ENCODE measurements at places on chromosomes 16 and 17.

- DNase-seq, result peak; percentile 35
These were observed 46.9 kb downstream of the IRX6 start for GRCh38 chr16:55370762-55371482.

- peak; percentile 86 for DNase-seq
These were observed 30.6 kb upstream of the MMD start for GRCh38 chr17:55452139-55452790.

DNA sequence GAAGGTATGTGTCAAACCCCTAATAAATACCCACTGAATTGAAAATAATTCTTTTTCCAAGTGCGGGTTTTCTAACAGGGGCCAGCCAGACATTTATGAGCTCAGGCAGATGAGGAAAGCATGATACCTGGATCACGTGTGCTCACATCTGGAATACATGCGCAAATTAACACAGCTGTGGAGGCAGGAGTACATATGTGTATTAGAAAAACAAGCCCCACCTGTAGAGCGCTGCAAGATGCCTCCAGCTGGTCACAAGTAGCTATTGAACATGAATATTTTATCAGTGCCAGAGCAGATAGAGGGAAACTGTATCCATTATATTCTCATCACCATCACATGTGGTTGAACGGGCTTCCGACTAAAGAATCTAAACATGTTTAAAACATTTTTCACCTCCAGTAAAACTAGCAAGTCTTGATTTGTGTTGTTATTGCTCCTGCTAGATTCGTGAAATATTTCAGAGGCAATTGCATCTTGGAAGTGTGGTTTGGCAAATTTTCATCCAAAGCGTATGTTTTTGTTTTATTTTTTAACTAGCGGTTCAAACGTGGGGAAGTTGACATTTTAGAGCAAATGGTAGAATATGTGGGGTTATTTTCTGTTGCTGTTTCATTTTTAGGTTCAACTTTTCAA lies 482.8 kb downstream of the CDH13 start:
- peak; percentile 51 for DNase-seq

- peak; percentile 94 for DNase-seq
These were observed 167.1 kb upstream of the FOXF1 start for GRCh38 chr16:86343027-86343795.

GRCh38 chr17:51699303-51699702 lies 439.0 kb downstream of the UTP18 start:
- DNase-seq, result no peak

- DNase-seq, result no peak
These were observed 63.7 kb upstream of the CRHR1 start for GRCh38 chr17:45720386-45720785.

GRCh38 chr16:62568926-62569325 lies 532.7 kb upstream of the CDH8 start:
- no peak for DNase-seq

- DNase-seq, result peak; percentile 80
These were observed 53.1 kb upstream of the TANGO6 start for GRCh38 chr16:68790130-68790761.

DNA sequence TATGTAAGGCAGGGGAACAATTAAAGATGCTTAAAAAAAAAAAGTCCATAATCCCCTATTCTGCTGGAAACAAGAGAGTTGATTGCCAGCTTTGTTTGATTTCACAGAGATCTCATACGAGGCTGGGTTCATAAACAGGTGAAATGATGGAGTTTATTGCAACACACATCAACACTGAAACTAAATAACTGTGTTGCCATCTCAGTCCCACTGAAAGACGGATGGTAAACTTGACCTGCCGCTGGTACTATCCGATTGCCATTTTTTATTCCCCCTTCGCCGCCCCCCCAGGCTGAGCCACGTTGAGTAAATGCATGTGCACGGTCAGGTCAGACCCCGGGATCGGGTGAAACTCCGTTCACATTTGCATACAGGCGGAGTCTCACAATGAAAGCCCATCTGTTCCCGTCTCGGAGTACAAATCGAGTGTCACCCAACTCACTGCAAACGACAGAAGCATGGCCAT lies 119.2 kb downstream of the SKAP1 start:
- DNase-seq, result no peak

- DNase-seq, result peak; percentile 5
These were observed 11.4 kb downstream of the MYLK3 start for GRCh38 chr16:46736695-46737094.

- DNase-seq, result no peak
These were observed 2.4 kb downstream of the NECAB2 start for GRCh38 chr16:83970430-83970815.

- DNase-seq, result peak; percentile 64
These were observed 4.7 kb downstream of the NOD2 start for GRCh38 chr16:50697881-50698767.

- peak; percentile 18 for DNase-seq
These were observed 121.9 kb upstream of the TNRC6C start for GRCh38 chr17:77836557-77837041.

DNA sequence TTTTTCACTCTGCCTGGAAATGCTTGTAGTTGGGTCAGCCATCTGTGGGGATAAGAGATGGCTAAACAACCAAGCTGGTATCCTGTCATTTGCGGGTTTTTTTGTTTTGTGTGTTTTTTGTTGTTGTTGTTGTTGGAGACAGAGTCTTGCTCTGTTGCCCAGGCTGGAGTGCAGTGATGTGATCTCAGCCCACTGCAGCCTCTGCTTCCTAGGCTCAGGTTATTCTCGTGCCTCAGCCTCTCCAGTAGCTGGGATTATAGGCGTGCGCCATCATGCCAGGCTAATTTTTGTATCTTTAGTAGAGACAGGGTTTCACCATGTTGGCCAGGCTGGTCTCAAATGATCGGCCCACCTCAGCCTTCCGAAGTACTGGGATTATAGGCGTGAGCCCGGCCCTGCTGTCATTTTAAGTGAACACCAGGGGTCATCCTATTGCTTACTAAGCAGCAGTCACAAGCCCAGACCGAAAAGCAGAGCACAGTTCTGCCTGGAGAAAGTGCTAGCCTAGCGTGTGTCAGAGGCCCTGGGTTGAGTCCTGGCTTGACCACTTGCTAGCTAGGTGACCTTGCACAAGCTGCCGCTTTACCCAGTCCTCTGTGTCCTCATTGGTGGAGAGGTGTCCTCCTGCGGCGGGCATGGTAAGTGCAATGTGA lies 4.6 kb downstream of the SMCR8 start:
- peak; percentile 76 for DNase-seq

GRCh38 chr17:79779661-79780365 lies 1.9 kb downstream of the CBX2 start:
- DNase-seq, result no peak

DNA sequence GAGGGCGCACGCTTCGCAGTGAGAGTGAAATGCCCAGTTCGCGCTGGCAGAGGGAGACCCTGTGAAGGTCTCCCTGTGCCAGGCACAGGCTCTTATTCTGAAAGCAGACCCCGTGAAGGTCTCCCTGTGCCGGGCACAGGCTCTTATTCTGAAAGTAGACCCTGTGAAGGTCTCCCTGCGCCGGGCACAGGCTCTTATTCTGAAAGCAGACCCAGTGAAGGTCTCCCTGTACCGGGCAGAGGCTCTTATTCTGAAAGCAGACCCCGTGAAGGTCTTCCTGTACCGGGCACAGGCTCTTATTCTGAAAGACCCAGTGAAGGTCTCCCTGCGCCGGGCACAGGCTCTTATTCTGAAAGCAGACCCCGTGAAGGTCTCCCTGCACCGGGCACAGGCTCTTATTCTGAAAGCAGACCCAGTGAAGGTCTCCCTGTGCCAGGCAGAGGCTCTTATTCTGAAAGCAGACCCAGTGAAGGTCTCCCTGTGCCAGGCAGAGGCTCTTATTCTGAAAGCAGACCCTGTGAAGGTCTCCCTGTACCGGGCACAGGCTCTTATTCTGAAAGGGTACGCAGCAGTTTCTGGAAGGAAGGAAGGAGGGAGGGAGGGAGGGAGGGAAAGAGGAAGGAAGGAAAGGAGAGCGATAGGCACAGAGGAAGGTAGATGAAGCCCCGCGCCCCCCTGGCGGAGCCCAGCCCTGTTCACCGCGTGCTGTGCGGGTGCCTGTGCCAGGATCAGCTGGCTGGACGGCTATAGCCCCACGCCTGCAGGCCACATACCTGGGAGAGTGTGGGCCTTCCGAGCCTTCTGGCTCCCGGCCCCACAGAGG lies 55.3 kb downstream of the WDR45B start:
- peak; percentile 86 for DNase-seq

DNA sequence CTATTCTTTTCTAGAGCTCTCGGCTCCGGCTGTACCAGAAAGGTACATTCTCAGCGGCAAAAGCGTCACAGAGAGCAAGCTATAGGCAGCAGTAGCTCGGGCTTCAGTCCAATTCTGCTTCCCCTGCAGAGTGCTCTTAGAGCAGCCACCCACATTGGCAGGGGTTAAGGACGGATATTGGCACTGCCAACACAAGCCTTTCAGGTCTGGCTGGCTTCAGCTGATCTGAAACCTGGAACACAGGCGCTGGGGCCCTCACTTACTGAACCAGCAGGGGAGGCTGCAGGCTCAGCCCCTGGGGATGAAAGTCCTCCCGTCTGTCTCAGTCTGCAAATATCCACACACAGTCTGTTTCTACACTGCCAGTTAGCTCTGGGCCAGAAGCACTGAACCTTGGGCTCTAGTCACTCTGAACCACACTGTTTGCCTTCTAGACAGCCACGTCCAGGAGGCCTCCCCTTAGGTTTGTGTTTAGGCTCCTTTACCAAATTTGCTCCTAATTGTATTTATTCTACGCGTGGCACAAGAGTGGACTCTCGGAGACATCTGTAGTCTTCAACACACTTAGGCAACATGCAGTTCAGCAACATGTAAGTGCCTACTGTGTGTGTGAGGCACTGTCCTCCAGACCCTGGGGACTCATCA lies 40.1 kb downstream of the HIC1 start:
- peak; percentile 62 for DNase-seq

DNA sequence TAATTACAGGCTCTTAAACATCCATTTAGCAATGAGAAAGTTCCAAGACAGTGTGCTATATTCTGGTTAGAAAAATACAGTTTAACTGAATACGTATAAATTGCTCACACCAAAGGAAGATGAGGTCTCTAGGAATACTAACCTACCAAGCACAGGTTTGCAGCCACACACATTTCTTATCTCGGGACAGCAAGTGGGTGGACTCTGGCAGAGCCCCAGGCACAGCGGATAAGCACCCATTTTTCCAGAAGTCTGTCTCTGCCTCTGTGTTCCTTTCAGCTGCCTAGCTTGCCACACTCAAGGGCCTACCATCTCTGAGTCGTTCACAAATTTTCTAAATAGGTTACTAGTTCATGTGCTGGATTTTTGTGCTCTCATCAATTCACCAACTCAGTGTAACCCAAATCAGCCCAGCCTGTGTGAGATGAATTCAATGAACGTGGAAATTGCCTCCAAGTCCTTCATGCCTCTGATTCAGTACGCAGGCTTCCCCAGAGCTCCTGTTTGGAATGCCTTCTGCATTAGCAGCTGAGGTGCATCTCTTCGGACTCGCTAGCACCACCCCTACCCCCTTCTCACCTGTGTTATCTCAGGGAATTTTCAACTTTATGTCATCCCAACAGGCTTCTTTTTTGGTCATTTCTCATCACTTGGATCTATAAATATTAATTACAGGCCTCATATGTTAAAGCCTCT lies 581.0 kb upstream of the CDH11 start:
- no peak for DNase-seq

DNA sequence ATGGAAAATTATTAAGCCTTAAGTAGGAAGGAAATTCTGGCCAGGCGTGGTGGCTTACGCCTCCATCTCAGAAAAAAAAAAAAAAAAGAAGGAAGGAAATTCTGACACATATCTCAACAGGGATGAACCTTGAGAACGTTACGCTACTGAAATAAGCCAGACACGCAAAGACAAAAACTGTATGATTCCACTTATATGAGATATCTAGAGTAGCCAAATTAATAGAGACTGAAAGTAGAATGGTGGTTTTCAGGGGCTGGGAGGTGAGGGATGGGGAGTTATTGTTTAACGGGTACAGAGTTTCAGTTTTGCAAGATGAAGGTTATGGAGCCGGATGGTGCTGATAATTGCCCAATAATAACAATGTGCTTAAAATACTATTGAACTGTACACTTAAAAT lies 16.2 kb upstream of the HNF1B start:
- no peak for DNase-seq

DNA sequence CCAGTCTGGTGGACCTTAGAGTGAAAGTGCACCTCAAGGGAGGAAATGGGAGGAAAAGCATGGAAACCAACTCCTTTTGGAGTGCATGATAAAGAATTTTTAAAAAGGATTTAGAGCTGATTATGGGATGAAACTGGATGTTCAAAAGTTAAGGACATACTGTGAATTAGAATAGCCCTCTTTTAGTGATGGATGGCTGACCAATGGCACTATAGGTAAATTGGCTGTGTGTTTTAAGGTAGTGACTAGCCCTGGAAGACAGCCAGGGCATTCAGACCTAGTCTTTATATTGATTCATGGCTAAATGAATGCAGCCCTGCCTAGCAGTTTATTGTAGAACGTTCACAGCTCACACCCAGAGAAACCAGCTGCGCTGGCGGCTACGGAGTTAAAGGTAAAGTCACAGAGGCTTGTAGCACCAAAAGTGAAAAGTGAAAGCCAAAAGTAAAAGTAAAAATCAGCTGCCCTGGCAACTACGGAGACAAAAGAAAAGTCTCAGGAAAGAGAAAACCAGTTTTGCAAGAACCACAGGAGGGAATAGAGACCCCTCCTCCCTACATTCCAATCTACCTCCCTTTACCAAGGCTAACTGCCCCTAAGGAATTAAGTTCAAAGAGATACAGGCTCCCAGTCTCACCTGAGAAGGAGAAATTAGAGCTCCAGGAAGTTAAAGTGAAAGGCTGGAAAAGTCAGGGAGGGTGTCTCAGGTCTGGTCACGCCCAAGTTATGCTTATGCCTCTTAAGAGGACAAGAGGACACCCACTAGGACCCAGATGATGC lies 21.8 kb downstream of the ACSM1 start:
- peak; percentile 1 for DNase-seq

DNA sequence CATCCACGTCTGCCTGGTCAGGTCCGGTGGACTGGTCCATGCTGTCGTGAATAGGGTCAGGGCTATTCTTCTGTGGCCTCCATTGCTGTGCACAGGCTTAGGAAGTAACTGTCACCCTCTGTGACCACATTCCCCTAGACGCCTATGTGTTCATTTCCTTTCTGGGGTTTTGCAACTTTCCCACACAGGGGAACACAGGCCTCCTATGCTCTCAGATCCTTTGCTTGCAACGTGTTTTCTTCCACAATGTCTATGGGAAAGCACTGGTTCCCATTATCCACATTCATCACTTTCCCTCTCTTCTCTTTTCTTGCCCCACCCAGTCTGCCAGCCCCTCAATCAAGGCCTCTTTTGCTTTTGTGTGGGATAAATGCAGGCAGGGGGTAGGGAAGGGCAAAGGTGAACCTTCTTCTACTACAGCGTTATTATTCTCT lies 43.2 kb upstream of the DNAJA2 start:
- no peak for DNase-seq
